Fibroblast of skin of left biceps (primary cell): ENCODE measurements at places on chromosomes 4 and X.

DNA sequence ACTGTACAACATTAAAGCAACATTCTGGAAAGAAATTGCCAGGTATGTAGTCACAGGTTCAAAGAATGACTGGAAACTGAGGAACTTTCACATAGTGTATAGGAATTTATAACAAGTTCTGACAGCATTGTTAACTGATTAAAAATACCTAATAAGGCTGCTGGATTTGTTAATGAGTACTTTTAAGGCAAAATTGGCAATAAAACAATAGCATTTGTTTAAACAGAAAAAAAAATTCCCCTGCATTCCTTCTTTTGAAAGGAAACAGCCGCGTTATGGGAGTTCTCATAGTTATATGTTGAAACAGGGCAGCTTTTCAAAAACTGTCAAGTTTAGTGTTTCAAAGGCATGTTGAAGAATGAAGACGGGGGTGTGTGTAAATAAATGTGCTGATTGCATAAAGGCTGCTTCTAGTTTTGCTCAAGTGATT lies 282.5 kb upstream of the FAT1 start:
- peak; percentile 32 for DNase-seq

DNA sequence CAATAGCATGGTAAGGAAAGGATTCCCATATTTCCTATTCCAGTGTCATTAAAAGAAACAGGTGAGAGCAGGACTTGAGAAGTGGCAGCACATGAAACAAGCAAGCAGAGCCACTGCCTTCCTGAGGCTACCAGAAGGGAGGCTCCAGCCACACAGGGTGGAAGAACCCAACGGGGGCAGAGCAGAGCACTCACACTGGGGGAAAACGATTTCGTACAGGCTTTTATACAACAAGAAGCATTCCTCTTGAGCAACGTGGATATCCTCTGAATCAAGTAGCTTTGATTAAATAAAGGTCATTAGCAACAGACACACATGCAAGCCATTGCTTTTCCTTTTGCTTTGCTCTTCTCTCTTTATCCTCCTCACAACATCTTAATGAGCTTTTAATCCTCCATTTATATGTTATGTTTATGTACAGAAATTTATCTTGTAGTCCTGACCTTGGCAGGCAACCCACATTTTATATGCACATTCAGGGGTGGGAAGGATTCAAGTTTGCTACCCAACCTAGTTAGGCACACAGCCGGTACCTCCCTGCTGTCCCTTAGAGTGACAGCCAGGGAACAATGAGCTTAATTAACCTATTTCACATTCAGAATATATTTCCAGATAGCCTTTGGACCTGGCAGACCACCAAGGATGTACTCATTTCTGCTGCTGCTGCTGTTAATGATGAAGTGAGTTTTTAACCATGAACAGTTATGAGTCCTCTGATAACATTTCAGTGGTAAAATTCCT lies 202.1 kb downstream of the ARHGAP24 start:
- DNase-seq: no peak

GRCh38 chr4:60223208-60223923 lies 976.8 kb upstream of the ADGRL3 start:
- peak; percentile 63 for DNase-seq

DNA sequence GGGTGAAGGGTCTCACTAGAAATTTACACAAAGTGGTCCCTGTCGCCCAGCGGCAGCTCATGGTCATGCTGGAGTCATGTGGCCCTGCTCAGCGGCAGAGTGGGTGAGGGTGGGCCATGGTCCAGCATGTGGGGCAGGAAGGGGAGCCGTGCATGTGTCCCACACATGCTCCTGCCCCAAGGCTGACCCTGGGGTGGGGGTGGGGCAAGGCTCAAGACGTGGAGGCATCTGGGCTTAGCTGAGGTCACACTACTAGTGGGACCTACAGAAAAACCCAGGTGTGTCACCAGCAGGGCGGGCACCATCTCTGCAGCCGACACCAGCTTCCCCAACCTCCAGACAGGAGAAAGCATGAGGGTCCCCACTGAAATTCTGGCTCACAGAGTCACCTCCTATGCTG lies 42.4 kb downstream of the EVC start:
- no peak for DNase-seq

- no peak for DNase-seq
Measured at GRCh38 chrX:108736509-108737479, at the start of gene IRS4. Gene IRS4, minus strand, starts transcription at chrX:108736563.

GRCh38 chr4:48739560-48740019 lies 40.5 kb downstream of the FRYL start:
- DNase-seq: no peak

DNA sequence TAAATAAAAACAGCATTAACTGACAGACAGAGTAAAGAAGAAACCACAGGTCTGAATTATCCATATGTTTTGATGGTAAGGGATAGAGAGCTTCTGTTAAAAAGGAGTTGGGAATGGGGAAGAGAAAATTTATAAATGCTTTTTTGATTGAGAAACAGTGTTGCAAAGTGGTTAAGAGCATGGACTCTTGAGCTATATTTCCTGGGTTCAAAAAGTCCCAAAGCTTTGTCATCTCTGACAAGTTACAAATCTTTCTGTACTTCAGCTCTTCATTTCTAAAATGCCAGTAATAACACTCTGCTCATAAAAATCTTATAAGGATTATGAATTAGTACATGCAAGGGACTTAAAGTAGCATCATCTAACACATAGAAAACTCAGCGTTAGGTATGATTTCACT lies 62.2 kb downstream of the N4BP2 start:
- no peak for DNase-seq

DNA sequence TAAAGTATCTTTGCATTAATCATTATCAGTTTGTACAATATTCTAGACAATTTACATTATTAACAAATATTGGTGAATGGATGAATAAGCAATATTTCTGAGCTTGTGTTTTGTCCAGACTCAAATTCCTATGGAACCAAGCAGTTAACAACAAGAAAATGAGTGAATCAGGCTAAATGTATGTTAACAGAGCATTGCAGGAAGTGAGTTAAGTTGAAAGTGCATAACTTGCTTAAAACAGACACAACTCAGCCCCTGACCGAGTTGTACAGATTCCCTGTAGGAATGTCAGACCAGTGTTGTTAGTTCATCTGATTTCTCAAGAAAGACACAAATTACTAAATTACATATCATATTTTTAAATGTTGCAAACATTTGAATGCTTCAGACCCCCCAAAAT lies 23.7 kb upstream of the CSN1S1 start:
- DNase-seq: peak; percentile 32

- no peak for DNase-seq
Measured at GRCh38 chrX:375181-376036, 11.3 kb downstream of the PPP2R3B start.

- DNase-seq: peak; percentile 58
Measured at GRCh38 chr4:156169011-156169410, 215.3 kb upstream of the CTSO start.

GRCh38 chrX:20265221-20265725 lies 1.4 kb downstream of the RPS6KA3 start:
- no peak for DNase-seq

GRCh38 chr4:83381173-83381572 lies 46.5 kb upstream of the HPSE start:
- no peak for DNase-seq

DNA sequence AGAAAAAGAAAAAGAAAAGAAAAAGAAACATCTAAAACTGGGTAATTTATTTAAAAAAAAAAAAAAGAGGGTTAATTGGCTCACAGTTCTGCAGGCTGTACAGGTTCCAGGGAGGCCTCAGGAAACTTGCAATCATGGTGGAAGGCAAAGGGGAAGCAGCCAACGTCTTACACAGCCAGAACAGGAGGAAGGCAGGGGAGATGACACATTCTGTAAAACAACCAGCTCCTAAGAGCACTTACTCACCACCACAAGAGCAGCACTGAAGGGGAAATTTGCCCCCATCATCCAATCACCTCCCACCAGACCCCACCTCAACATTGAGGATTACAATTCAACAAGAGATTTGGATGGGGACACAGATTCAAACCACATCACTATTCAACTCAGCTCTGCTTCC lies 36.8 kb upstream of the TMEM184C start:
- DNase-seq: no peak

GRCh38 chr4:121041307-121042090 lies 30.8 kb downstream of the NDNF start:
- no peak for DNase-seq

DNA sequence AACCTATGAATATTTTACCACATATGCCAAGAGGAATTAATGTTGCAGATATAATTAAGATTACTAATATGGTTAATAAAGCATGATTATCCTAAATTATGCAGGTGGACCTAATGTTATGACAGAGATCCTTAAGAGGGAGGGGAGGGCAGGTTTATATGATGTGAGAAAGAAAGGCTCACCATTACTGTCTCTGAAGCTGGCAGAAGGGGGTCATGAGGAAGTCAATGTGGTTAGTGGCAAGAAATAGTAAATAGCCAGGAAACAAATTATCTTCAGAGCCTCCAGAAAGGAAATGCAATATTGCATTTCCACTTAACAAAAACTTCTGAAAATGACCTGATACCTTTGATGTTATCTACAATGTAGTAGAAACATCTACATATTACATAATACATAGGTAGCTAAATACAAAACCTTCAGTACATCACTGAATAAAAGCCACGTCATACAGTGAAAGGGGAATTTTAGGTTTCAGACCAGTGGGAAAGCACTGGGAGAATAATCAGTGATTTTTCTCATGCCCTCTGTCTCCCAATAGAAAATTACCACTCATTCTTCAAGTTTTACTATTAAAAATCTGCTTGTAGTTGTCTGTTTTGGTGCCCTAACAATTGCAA lies 609.2 kb downstream of the SPOCK3 start:
- DNase-seq: no peak

GRCh38 chr4:76447393-76447851 lies 12.4 kb downstream of the SHROOM3 start:
- DNase-seq: peak; percentile 40

- DNase-seq: peak; percentile 75
Measured at GRCh38 chr4:187236209-187236890, 512.7 kb upstream of the FAT1 start.

DNA sequence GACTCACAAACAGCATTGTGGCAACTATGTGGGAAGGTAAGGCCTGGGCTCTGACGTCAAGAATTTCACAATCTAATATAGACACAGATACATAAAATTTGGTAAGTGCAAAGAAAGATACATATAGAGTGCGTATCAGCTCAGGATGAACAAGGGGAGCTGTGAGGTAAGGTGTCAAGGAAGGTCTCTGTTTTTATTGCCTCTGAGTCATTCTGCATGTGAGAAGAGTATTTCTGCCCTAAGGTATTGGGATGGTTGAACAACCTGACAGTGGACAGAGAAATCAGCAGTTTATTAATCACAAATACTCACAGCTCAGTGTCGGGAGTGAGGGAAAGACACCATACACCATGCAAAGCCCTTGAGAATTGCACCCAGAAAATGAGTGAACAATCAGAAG lies 89.8 kb downstream of the COMMD8 start:
- DNase-seq: no peak

DNA sequence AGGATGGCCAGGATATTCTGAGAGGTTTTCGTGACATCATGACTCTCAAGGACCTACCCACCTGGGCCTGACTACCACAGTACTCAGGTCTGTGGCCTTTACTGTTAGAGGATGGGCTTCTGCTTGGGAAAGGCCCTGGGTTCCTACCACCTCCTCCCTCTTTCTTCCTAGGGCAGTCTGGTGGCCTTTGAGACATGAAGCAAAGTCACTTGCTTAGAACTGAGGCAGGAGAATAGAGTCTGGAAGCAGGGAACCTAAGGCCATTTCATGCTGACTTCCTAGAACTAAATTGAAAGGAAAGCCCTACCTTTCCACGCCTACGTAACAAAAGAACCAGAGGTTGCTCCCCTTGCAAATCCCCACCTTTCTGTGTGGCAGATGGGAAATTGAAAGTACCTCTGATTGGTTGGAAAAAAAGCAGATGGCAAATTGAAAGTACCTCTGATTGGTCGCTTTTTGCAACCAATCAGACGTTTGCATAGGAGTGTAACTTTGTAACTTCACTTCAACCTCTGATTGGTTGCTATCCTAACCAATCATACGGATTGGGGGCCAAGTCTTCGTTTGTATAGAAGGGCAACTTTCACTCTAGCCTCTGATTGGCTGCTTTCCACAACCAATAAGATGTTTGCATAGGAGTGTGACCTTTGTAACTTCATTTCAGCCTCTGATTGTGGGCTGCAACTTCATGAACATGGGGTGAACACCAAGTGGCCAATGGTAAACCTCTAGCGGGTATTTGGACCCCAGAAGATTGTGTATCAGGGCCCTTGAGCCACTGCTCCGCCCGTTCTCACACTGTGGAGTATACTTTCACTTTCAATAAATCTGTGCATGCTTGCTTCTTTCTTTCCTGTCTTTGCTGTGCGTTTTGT lies 9.9 kb upstream of the AKAP14 start:
- no peak for DNase-seq

DNA sequence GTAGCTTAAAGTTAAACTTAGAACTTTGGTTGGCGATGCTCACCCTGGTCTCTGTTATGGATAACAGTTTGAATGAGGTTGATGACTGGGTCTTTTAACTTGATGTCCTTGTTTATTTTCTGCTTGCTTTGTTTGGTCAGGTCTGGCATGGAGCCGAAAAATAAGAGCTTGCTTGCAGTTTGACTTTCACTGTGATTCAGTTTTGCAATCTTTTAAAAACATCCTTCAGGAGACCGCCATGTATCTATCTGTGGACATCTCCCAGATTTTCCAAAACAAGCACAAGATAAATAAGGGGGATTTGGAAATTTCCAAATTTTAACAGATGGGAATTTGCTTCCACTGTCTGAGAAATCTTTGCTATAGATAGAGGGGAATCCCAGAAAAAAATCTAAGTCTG lies 246.7 kb downstream of the PALLD start:
- no peak for DNase-seq

DNA sequence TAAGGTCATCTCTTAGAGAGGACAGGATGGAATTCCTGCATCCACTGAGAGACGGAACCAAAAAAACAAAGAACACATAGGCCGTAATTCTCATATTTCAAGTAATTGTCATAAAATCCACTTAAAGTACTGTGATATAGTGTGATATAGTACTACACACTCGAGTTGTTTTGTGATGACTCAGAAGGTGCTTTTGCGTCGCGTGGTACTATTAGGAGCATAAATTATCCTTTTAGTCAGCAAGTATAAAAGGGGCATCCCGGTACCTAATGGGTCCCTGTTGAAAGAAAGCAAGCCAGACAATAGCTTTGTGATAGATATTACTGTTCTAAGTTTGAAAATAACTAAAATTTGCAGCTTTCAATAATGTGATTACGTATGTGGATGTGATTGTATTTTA lies 55.3 kb downstream of the GPR143 start:
- no peak for DNase-seq

- DNase-seq: no peak
Measured at GRCh38 chrX:150774798-150775568, 81.8 kb downstream of the MTMR1 start.

- DNase-seq: no peak
Measured at GRCh38 chr4:150960079-150960478, 55.0 kb downstream of the LRBA start.

DNA sequence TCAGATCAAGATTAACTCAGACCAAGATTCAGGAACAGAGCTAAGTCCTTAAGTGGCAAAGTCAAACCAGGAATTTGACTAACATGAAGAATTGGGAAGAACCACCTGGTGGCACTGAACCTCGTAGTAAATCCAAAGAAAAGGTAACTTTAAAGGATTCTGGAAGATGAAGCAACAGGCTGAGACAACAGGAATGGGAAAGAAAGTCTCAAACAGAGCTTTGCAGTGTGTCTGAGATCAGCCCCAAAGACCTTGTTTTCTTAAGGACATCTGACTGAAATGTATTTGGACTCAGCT lies 126.1 kb downstream of the ASB9 start:
- DNase-seq: no peak
